Activated CD4-positive, alpha-beta T cell treated with anti-CD3 and anti-CD28 coated beads for 36 hours (primary cell): ENCODE measurements at places on chromosomes 7 and 10. TPM values are rescaled to one million over a fixed set of nuclear protein-coding genes. Genes with fewer than 3 reads are reported as not detected.

HKDC1 gene
- 0.30 TPM for total RNA-seq

RNF133 gene
- not detected for total RNA-seq

SUN3 gene
- not detected for total RNA-seq

CREB5 gene
- total RNA-seq: 0.50 TPM

AGAP3 gene
- total RNA-seq: 29.4 TPM

DNA sequence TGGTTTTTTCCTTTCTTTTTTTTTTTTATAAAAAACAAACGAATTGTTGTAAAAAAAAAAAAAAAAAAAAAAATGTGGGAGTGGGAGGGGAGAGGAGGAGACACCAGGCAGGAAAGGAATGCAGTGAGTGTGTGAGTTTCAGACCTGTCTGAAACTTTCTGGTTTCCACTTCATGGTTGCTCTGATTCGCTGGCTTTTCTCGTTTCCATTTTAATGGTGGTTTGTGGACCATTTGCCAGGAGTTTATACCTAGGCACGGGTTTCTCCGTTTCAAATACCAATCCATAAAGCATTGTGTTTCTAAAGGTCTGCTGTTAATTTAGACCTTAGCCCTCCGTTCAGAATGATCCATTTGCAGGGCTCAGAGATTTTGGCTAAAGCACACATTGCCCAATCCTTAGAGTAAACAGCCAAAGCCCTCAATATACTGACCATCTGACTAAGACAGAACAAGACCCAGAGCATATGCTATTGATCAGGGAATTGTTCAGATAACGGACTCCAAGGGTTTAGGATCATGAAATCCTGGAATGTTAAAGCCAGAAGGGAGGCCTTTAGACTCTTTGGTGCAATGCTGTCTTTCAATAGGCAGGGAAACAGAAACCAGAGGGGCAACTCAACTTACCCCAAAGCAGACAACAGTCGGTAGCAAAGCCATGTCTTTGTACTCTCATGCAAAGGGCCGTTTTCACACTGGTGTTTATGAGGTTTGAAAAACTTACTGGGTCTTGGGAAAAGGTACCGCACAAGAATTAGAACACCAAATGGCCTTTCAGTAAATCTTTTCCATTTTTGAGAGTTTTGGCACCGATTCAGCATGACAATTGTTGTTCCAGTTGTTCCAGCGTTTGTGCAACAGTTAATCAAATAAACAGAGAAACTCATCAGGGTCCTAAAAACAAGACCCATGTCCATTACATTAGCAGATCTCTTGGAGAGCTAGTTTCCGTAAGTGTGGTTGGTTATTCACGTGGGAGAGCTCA is 94.3 kb upstream of the AGBL3 start:
- no peak for DNase-seq

- DNase-seq: no peak
Observed at GRCh38 chr7:142308918-142309317, 51.1 kb upstream of the PRSS58 start.

DNA sequence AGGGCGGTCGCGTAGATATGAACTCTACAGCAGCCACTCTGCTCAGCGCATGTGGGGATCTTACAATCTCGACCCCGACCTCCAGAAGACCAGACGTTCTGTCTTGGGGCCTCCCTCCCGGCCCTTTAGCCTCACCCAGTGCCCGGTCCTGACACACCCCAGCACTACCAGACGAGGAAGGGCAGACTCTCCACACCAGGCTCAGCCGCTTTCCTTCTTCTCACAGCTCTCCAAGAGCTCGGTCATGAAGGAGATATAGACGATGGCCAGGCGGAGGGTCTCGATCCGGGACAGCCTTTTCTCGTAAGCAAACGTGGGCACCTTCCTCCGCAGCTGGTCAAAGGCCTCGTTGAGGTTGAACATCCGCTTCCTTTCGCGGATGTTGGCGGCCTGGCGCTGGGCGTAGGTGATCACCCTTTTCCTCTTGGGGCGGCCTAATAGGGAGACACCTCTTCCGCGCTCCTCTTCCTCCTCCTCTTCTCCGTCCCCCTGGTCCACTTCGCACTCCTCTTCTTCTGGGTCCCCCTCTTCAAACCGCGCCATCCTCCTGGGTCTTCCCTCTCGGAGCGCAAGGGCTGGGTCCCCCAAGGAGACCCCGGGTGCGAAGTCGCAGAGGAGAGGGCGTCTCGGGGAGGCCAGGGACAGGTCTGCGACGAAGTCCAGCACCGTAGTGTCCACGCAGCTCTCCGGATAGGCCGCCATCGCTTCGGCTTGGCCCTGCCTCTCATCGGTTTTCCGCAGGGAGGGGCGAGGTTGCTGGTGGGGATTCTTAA is at the start of gene FERD3L:
TSS of gene FERD3L (minus strand) at position 761 of the 773 bp plus-strand sequence. CDS start at position 702, 59 bp downstream.
- DNase-seq: no peak

- DNase-seq: peak; percentile 55
Observed at GRCh38 chr10:95394161-95394880, 103.5 kb upstream of the PDLIM1 start.

- DNase-seq: no peak
Observed at GRCh38 chr10:25465582-25466372, 291.0 kb downstream of the GPR158 start.

DNA sequence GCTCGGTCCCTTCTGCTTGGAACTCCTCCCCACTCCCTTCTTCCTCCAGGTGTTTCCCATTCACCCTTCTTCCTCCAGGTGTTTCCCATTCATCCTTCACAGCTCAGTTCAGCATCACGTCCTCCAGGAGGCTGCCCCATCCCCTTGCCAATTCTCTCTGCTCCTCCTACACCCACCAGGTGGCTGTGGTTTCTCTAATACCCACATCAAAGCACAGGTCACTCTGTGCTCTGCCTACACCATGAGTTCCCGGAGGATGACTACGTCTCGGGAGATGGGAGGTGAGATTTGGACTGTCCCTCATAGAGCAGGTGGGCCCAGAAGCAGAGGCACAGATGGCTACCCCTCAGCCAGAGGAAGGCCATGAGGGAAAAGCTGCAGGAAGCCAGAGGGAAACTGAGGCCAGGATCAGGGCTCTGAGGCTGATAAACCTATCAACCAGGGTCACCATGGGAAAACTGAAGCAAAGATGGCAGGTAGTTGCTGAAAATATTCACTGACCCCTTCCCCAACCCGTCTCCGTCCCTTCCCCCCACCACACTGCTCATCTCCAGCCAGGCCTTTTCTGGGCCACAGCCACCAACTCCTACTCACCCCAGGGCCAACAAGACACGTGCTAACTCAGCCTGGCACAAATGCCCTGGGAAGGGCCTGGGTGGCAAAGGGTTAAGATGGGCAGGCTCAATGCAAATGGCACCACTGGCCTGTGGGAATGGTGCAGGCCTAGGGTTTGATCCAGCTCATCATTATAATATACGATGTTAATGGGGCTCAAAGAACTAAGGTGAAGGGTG is 56.6 kb upstream of the CPXM2 start:
- no peak for DNase-seq

DNA sequence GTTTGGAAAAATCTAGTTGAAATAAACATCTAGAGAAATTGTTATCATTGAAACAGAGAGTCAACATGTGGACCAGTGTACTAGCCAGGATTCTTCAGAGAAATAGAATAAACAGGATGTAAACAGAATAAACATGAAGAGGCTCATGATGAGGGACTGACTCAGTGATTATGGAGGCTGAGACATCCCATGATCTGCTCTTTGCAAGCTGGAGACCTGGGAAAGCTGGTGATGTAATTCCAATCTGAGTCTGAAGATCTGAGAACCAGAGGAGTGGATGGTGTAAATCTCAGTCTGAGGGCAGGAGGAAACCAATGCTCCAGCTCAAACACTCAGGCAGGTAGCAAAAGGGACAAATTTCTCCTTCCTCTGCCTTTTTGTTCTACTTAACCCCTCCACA is 62.9 kb upstream of the FAM180A start:
- DNase-seq: no peak

DNA sequence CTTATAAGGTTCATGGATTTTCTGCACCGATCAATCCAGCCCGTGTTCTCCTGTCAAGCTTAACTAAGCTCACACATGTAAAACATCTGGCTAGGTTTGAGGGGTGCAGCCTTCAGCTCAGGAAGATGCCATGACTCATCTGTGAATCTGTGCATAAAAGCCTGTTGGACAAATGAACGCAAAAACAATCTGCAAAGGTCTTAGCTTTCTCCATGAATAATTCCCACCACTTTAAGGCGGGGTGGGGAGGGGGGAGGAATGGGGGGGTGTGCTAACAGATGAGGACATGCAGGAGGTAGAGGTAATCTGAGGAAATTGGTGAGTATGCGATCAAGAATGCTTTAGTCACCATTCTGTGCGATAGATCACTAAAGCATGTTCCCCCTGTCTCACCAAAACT is 4.8 kb downstream of the DOCK4 start:
- no peak for DNase-seq

DNA sequence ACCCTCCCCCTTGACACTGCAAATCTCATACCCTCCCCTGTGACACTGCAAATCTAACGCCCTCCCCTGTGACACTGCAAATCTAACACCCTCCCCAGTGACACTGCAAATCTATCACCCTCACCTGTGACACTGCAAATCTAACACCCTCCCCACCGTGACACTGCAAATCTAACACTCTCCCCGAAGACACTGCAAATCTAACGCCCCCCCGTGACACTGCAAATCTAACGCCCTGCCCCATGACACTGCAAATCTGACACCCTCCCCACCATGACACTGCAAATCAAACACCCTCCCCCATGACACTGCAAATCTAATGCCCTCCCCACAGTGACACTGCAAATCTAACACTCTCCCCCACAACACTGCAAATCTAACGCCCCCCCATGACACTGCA is 603.7 kb downstream of the DNAJB6 start:
- DNase-seq: no peak

- DNase-seq: no peak
Observed at GRCh38 chr7:139998572-139998971, 64.2 kb downstream of the PARP12 start.
